Stimulated activated CD4-positive, alpha-beta T cell treated with anti-CD3 and anti-CD28 coated beads, Interleukin-15, amount 100 ng/mL, for 1 hour (primary cell): ENCODE measurements at places on chromosomes 1 and 21.
A peak's percentile ranks its signal among the peaks of the same experiment; 100 is the strongest.

DNA sequence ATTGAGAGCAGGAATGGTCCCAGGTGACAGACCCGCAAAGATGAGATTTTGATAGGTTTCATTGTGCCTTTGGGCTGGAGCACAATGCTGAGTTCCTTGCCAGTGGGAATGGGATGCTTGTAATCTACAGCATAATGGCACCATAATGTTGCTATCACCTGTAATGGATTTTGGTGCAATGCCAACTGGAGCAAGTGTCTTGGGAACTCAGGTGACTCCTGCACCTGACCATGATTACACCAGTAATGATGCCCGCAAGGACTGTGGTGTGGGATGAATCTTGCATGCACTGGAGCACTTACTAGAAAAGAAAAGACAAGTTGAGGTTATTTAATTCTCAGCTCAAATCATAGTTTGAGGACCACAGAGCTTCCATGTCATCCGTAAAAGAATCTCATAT is 96.7 kb downstream of the PTPRU start:
- no peak for DNase-seq

DNA sequence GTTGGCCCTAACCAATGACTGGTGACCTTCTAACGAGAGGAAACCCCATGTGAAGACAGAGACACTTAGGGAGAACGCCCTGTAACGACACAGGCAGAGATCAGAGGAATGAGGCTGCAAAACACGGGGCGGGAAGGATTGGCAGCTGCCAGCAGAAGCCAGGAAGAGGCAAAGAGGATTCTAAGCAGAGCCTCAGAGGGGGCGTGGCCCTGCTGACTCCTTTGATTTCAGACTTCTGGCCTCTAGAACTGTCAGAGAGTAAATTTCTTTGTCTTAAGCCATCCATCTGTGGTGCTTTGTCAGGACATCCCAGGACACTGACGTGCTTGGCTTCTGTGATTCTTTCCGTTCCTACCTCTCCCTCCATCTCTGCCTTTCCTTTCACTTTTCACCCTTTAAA is 79.3 kb downstream of the SH3BGR start:
- DNase-seq, result no peak

DNA sequence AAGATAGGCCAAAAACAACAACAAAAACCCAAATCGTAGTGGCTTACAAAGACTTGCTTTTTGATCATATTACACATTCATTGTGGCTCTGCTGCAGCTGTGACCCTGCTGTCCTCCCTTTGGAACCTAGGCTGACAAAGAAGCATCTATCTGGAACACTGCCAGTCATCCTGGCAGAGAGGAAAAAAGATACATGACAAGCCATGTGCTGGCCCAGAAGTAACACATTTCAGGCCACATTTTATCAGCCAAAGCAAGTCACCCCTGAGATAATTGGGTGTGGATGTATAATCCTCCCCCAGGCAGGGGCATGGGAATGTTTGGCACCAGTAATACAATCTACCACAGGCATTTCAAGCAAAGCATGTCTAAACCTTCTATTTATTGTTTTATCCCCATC is 37.2 kb upstream of the AGO1 start:
- DNase-seq, result no peak

DNA sequence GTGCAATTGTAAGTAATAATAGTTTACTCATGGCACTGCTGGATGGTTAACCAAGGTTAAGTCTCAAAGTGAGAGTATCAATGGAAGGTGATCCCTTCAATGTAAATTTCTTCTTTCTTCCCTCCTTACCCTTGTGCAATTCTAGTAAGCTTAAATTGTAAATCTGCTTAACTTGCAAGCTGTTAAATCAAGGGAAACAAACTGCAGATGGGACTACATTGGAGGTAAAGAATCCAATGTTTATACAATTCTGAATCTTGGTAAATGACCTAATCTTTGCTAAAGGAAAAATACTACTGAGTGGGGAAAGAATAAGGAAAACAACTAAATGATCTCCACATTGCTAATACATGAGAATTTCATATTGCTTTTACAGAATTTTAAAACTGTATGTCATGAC is 6.7 kb upstream of the CD55 start:
- DNase-seq, result no peak

DNA sequence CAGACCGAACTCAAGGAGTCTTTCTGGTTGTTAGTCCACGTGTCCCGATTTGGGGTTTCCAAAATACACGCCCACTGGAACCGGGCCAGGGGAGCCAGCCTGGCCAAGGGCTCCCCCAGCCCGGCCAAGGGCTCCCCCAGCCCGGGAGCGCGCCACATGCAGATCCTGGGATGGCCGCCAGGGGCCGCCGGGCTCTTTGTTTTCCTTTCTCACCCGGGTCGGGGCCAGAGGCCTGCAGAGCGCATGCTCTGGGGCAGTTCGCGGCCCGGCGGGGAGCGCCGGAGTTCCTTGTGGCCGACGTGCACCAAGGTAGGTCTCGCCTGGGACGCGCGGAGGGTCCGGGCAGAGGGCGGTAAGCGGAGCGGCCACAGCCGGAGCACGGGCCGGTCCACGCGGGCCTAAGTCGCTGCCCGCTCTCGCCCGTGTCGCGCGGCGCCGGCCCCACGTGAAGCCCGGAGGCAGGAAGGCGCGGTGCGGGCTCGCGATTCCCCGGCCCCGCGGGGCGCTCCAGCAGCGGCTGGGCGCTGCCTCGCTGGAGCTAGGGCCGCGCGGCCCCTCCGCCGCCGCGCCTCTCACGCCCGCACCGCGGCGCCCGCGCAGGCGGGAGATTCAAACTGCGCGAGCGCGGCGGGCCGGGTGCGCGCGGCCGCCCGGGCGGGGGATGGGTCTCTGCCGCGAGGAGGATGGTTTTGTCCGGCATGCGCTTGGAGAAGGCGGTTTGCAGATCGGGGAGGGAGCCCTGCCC is 12.3 kb downstream of the RCC1 start:
- DNase-seq, result peak; percentile 82

- no peak for DNase-seq
These were observed 97.1 kb downstream of the DIRAS3 start for GRCh38 chr1:67953301-67953700.

DNA sequence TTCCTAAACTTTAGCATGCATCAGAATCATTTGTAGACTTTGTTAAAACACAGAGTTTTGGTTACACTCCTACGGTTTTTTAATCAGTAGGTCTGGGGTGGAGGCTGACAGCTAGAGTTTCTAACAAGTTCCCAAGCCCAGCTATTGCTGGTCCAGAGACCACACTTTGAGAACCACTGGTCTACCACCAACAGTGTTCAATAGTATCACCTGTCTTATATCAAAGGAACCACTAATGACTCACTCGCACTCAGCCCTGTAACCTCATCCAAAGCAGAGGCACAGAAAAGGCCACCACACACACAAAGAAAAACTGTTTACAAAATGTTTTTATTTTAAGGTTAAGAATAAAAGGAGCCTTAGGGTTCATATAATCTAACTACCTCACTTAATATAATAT is 68.7 kb downstream of the HIVEP3 start:
- DNase-seq, result no peak

DNA sequence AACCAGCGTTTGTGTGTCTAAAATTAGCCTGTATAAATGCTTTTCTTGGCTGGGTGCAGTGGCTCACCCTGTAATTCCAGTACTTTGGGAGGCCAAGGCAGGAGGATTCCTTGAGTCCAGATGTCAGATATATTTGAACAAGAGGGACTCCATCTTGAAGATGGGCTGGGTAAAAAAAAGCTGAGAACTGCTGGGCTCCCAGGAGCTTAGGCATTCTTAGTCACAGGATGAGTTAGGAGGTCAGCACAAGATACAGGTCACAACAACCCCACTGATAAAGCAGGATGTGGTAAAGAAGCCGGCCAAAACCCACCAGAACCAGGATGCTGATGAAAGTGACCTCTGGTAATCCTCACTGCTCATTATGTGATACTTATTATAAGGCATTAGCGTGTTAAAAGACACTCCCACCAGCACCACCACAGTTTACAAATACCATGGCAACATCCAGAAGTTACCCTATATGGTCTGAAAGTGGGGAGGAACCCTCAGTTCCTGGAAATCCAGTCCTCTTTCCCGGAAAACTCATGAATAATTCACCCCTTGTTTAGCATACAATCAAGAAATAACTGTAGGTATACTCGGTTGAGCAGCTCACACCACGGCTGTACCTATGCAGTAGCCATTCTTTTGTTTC is 36.2 kb upstream of the ZNF496 start:
- DNase-seq, result no peak

DNA sequence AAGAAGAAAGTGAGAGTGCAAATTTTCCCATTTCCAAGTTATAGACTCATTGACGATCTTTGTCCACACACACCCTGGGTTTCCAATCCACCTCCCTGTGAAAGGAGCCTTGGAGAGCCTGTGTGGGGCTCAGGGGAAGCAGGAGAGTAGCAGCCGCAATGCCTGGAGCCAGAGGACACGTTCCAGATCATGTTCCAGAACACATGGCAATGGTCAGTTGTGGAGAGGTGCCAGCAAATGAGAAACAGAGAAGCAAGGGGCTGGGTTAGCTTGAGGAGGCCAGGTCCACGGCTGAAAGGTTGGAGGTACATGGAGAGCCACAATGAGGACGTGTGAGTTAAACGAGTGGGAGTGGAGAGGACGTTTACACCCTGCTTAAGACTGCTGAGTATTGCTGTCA is 33.0 kb upstream of the SIPA1L2 start:
- no peak for DNase-seq

DNA sequence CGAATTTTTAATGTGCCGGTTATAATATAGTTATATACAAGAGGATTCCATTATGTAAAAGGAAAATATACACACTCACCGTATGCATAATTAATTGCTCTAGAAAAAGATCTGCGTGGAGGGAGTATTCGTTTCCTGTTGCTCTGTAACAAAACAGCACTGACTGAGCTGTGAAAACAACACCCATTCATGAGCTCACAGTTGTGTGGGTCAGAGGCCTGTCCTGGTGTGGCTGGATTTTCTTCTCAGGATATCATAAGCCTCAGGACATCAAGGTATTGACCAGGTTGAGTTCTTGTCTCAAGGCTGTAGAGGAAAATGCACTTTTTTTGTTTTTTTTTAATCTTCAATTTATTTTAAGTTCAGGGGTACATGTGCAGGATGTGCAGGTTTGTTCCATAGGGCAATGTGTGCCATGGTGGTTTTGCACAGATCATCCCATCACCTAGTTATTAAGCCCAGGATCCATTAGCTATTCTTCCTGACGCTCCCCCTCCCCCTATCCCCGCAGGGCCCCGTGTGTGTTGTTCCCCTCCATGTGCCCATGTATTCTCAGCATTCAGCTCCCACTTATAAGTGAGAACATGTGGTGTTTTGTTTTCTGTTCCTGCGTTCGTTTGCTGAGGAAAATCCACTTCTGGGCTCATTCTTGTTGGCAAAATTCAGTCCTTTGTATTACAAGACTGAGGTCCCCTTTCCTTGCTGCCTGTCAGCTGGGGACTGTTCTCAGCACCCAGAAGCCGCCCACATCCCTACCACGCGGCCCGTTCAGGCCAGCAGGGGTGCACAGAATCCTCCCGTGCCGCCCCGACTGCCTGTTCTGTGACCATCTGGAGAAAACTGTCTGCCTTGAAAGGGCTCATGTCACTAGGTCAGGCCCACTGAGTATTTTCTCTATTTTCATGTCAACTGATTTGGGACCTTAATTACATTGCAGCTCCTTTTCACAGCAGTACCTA is 87.4 kb upstream of the ERRFI1 start:
- no peak for DNase-seq
